ENCODE measurements at places on chromosomes 6 and 20.
A peak's percentile ranks its signal among the peaks of the same experiment; 100 is the strongest.

- no peak for DNase-seq
These were observed 67.2 kb upstream of the RNF146 start for GRCh38 chr6:127199470-127199869.

DNA sequence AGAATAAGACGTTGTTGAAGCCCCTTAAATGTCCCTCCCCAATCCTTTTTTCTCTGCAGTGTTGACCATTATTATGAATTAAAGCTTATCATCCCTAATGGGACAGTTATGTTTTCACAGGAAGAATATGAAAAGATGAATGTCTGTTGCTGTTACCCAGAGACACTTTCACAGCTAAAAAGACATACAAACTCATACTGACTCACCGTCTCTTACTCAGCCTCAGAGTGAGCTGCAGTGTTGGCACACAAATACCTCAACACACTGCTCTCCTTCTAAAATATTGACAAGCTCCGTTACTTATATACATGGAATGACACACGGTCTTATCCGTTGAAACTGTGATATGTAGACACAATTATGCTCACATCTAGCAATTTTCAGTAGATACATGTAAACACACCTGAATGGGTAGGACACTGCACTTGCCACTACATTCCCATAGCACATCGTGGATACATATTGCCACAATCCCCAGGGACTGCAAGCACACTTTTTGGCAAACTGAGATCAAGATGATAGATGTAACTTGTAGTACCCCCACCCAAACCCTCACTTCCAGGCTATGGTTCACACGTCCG is 9.6 kb upstream of the SAPCD1 start:
- DNase-seq, result peak; percentile 44

DNA sequence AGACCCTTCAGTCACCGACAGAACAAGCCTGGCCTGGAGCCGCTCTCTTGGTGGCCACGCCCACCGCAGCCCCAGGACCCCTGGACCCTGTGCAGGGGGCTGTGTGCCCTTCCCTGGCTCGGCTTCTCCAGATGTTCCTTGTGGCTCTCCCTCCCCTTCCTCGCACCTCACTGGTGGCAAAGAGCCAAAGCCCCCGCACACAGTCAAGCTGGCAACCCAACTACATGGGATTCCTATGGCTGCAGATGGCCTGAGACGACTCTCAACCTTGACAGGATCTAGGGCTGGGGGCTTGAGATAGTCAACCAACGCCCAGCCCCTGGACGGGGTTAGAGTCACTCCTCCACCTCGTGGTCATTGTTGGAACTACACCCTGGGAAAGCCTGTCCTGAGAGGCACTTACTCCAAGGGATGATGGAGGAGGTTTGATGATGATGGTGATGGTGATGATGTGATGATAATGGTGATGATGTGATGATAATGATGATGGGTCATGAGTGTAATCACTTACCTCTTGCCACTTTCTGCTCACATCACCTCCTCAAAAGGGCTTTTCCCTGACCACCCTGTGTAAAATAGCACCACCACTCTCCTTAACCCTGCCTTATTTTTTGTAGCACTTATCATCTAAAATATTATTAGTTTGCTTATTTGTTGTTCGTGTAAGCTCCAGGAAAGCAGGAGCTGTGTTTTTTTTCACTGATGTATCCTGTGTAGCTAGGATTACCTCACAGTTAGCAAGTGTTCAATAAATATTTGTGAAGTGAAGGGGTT is 278.4 kb downstream of the LRFN2 start:
- peak; percentile 54 for DNase-seq

GRCh38 chr6:67450641-67451040 is 1184.4 kb upstream of the ADGRB3 start:
- no peak for DNase-seq

GRCh38 chr6:14992382-14992781 is 253.5 kb upstream of the JARID2 start:
- no peak for DNase-seq

- DNase-seq, result peak; percentile 30
These were observed 793 bp downstream of the GMPR start for GRCh38 chr6:16238963-16239797.

GRCh38 chr20:4152696-4153235 is 137.4 kb upstream of the RNF24 start:
- no peak for DNase-seq

DNA sequence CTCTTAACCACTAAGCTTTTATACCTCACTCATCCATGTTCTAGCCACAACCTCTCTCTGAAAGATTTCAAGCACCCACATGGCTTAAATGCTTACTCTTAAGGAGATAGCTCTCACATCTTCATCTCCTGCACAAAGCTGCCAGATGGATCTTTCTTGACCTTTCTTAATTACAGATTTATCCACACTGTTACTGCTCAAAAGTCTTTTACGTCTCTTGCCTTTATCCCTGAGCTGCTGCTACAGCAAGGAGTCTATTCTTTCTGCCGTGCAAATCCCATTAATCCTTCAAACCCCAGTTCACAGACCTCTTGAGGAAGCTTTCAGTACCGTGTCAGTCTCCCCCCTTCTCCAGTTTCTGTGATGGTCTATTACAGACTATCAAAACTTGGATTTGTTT is 54.6 kb downstream of the B4GALT5 start:
- no peak for DNase-seq
